ENCODE measurements at places on chromosomes 2 and 18.

- DNase-seq: no peak
These were observed 50.9 kb downstream of the MARCO start for GRCh38 chr2:118992740-118993391.

DNA sequence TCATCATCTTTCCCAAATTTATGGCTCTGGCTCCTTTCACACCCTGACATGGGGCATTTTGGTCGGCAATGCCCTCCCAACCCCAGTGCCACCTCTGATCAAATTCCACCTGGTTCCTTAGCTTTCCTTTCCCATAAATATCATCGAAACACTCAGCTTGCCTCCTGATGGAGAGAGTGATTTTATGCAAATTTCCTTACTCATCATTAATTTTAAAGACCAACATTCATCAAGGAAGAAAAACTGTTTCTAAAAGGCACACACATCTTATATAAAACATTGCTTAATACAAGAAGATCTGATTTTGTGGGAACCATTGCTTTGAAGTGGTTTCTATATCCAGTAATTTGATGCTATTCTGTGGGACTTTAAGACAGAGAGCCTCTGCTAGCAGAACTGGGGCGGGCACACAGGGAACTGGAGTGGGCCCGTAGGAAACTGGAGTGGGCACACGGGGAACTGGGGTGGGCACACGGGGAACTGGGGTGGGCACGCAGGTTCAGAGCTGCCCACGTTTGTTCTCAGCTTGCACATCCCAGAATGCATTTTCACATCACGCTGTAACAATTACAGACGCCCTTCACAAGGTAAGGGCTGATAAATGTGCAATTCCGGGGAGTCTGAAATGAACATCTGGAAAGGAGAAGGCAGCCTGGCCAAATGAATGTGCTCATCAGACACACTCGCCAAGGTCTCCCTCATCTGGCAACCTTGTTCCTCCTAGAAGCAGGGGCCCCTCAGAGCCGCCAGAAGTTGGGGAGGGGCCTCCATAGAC lies 174.2 kb downstream of the RTP5 start:
- no peak for DNase-seq

DNA sequence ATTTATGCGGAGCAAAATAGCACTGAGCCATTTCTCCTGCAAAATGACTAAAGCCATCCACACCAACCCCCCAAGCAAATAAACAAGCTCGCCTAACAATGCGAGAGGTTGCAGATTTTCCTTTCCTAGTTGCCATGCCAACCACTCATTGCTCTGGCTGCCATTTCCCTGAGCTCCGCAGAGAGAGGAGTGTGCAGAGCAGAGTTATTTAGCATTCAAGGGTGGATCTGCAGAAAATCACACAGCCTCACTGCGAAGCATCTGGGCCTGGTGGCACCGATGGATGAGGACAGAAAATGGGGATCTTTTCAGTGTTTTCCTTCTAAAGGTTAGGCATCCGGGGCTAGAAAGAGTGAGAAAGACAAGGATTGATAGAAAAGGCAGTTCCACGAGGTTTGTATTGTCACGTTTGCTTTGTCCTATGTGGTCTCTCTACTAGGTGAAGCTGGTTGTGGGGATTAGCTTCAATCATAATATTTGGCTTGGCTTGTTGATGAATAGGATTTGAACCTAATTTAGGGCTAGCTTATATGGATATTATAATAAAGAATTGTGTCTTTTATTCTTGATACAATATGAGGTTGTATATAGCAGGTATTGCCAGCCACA lies 110.2 kb upstream of the UNC80 start:
- no peak for DNase-seq

DNA sequence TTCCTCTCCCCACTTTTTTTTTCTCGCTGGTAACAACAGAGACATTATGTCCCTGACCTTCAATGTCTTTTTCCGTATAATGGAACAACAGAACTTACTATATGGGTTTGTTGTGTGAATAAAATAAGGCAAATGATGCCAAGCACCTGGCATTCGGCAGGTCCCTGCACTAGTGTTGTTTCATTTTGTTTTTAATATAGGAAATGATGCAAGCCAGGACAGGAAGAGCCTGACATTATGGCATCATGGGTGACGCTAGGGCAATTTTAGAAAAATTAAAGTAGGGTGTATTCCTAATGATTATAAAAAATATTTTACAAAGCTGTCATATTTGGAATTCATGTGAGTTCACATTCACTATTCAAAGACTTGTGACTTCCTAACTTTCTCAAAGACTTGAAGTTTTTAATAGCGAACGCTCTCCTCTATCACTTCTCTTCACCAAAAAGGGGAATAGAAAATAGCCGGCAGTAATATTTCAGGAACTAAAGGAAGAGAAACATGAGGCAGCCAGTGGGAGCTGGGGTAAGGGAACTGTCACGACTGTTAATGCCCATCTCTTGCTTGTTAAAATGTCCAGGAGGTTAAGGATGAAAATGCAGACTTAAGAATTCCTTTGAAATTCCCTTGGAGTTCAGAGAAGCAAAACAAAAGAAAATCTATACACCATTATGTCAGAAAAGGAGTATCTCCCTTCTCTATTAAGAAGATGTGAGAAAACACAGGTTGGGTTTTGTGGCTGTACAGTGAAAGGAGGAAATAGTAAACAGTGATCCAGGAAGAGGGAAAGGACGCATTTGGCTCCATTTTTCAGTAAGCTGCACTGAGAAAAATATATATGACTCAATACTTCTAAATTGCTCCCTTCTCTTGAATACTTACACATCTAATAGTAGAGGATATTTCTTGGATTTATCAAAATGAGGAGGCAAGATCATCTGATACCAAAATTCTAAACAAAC lies 60.2 kb downstream of the DPP4 start:
- DNase-seq: peak; percentile 30

- no peak for DNase-seq
These were observed 1531.9 kb upstream of the ACVR2A start for GRCh38 chr2:146312899-146313298.

- no peak for DNase-seq
These were observed 11.1 kb downstream of the FASTKD1 start for GRCh38 chr2:169562519-169562918.

Measured in activated naive CD4-positive, alpha-beta T cell treated with anti-CD3 and anti-CD28 coated beads, Interleukin-2, amount 10 ng/mL, durations not matched to agents 7 days and 5 days (primary cell).